Activated CD8-positive, alpha-beta T cell treated with anti-CD3 and anti-CD28 coated beads for 36 hours (primary cell): ENCODE measurements at places on chromosomes 2 and 18. TPM values are rescaled to one million over a fixed set of nuclear protein-coding genes. Genes with fewer than 3 reads are reported as not detected.

C18orf32 gene
- total RNA-seq, result 21.7 TPM

DNA sequence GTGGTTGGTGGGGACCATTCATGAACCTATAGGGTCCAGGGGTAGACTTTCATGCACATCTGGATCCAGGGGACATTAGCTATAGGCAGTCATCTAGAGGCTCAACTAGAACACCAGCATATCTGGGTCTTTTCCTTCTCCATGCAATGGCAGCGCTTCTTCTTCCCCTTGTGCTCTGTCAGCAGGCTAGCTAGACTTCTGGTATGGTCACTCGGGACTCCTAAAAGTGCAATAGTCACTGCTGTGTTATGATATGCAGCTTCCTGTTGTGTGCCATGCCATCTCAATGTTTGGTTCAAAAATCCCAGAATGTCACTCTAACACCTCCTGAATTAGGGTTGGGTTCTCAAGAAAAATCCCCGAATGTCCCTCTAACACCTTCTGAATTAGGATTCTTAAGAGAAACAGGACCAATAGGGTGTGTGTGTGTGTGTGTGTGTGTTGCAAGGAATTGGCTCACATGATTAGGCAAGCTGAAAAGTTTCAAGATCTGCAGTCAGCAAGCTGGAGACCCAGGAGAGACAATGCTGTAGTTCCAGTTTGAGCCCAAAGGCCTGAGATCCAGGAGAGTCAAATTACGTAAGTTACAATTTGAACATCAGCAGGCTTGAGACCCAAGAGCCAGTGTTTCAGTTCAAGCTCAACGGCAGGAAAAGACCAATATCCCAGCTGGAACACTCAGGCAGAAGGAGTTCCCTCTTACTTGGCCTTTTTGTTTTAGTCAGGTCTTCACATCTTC lies 97.1 kb upstream of the LTBP1 start:
- no peak for DNase-seq

DNA sequence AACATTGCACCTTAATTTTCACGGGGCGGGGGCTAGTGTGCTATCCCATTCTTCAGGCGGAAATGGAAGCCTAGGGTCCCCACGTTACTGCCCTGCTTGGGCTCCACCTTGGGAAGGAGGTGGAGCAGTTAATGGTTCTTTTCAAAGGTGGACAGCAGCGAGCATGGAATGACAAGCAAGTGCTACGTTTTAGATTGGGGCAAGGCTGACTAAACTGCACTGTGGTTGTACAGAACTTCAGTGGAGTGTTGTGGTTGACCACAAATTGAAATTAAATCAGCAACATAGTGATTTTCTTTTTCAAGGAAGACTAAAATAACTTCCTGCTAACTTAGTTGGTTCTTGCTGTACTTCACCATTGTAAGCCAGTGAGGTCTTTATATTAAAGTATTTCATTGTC lies 47.0 kb downstream of the CHRNA1 start:
- DNase-seq, result peak; percentile 28

GRCh38 chr18:11888726-11889125 lies 19.4 kb downstream of the MPPE1 start:
- no peak for DNase-seq

DNA sequence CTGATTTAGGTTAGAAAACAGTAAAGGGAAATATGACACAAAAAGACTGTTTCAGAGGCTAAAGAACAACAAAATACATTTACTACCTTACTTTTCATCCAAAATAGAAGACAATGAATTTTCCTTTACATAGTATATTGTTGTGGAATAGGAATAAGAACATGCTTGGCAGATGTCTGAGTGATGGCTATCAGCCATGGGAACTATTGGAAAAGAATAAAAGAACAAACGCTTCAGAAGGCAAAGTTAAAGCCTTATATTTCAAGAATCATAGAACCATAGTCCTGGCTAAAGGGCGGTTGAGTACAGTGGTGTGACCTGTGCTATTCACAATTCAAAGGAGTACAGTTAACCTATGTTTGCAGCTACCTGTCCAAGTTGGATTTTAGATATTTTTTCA lies 73.9 kb upstream of the NRXN1 start:
- DNase-seq, result no peak

GRCh38 chr18:50527636-50528307 lies 32.1 kb upstream of the MAPK4 start:
- DNase-seq, result no peak

- DNase-seq, result no peak
Observed at GRCh38 chr2:42028571-42029148, 19.2 kb upstream of the PKDCC start.

DNA sequence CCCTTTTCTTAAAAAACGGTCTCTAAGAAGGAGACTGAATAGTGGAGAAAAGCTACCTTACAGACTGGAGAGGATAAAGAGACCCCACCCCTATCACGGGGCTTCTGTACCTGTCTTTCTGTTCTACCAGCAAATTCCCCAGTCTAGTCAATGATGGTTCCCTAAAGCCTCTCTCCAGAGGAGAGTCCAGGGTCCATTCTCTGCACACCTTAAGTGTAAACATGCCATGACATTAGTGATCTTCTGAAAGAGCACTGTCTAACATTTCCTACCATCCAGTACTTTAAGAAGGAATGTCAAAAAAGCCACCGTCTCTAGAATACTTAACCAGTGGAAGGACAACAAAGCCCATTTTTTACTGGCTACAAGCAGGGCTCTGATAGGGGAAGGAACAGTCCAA lies 17.0 kb upstream of the ERCC3 start:
- no peak for DNase-seq

GRCh38 chr2:196750977-196751631 lies 48.4 kb downstream of the GTF3C3 start:
- peak; percentile 82 for DNase-seq

DNA sequence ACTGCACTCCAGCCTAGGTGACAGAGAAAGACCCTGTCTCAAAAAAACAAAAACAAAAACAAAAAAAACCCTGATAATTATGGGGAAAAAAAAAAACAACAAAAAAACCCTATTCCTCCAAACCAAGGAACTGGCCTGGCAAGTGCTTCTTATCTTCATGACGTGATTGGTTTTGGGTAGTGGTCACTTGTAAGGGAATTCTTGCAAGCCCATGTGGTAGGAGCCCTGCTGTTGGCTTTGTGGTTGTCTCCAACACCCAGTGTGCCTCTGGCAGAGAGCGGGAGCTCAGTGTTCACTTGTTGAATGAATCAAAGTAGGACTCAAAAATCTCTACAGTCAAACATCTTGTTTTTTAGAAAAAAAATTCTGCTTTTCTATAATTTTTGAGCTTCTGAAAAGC lies 6.0 kb downstream of the GALM start:
- no peak for DNase-seq

POLR1B gene
- total RNA-seq, result 54.1 TPM

- DNase-seq, result peak; percentile 12
Observed at GRCh38 chr2:187994464-187995331, 297.0 kb upstream of the GULP1 start.

HJURP gene
- total RNA-seq, result 83.6 TPM

GRCh38 chr2:69584127-69584889 lies 59.2 kb downstream of the AAK1 start:
- no peak for DNase-seq

DSEL gene
- 0.13 TPM for total RNA-seq

RAD51AP2 gene
- not detected for total RNA-seq

DNA sequence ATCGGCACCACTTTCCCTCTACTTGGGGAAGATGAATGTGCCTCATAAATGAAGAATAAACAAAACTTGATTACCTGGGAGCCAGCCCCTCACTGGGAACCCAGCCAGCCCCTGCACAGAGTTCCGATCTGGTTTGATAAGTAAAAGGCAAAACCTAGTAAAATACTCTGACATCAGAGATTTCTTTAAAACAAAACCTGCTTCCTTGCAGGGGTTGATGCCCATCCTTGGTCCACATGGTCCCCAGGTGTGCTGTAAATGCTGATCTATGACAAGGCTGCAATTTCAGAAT lies 218.8 kb upstream of the APCDD1 start:
- no peak for DNase-seq

DNA sequence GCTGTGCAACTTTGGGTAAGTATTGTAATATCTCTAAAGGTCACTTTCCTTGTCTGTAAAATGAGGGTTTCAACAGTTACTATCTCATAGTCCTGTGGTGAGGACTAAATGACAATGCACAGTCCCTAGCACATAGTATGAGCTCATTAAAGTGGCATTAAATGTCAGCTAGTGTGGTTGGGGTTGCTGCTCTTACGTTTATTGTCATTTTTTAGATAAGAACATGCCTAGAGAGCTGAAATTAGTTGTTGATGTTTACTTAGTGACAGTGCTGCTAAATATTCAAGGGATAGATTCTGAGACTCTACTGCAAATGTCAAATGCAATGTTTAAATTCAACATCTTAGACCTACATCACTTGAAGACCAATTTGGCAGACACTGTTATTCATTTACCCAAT lies 356.1 kb upstream of the ETAA1 start:
- DNase-seq, result no peak

- peak; percentile 23 for DNase-seq
Observed at GRCh38 chr18:75161256-75162028, 47.5 kb downstream of the PTGR3 start.

DNA sequence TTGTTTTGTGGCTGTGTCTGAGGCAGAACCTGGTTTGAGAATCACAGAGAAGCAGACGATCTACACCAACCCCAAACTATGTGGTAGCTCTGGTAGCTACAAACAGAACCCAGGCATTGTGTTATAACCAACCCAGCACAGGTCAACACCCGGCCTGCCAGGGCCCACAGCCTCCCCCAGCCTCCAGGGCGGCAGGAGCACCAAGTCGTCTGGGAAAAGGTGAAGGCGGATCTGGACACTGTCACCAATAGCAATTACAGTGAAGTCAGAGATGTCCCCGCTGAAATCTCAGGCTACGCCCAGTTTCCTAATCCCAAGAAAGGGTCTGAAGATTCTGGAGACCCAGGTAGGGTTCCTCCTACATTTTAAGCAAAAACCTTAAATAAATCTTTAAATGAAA lies 3.6 kb downstream of the HJURP start:
- no peak for DNase-seq

- DNase-seq, result no peak
Observed at GRCh38 chr2:125168442-125168841, 1143.4 kb downstream of the CNTNAP5 start.

NEUROD1 gene
- total RNA-seq, result not detected

UNC50 gene
- 28.3 TPM for total RNA-seq

CDH19 gene
- not detected for total RNA-seq

HIBCH gene
- total RNA-seq, result 19.3 TPM

GRCh38 chr2:8835279-8835678 lies 2.1 kb downstream of the KIDINS220 start:
- no peak for DNase-seq

GRCh38 chr2:241952816-241953215 lies 83.3 kb downstream of the RTP5 start:
- DNase-seq, result no peak

DNA sequence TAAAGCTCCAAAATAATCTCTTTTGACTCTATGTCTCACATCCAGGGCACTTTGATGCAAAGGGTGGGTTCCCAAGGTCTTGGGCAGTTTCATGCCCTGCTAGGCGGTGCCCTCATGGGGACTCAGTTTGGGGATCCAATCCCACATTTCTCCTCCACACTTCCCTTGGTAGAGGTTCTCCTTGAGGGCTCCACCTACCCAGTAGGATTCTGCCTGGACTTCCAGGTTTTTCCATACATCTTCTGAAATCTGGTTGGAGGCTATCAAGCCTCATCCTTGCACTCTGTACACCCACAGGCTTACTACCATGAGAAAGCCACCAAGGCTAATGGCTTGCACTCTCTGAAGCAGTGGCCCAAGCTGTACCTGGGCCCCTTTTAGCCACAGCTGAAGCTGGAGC lies 49.8 kb upstream of the ERMN start:
- DNase-seq, result no peak

SERPINB11 gene
- total RNA-seq, result not detected

DNA sequence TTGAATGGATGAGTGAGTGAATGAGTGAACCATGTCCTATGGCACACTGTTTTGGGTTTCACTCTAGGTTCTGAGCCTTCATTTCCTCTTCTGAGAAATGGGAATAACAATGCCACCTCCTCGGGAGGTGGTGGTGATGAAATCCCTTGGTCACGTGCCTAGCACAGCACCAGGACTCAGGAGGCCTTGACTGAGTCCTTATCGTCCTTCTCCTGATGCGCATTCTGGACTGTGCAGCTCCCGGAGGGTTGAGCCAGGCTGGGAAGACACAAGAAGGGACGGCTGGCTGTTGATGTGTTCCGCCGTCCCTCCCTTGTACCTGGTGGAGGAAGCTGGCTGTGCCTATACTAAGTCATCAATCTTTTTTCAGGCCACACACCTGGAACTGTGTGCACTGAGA lies 437.3 kb downstream of the ZNF521 start:
- DNase-seq, result no peak

DNA sequence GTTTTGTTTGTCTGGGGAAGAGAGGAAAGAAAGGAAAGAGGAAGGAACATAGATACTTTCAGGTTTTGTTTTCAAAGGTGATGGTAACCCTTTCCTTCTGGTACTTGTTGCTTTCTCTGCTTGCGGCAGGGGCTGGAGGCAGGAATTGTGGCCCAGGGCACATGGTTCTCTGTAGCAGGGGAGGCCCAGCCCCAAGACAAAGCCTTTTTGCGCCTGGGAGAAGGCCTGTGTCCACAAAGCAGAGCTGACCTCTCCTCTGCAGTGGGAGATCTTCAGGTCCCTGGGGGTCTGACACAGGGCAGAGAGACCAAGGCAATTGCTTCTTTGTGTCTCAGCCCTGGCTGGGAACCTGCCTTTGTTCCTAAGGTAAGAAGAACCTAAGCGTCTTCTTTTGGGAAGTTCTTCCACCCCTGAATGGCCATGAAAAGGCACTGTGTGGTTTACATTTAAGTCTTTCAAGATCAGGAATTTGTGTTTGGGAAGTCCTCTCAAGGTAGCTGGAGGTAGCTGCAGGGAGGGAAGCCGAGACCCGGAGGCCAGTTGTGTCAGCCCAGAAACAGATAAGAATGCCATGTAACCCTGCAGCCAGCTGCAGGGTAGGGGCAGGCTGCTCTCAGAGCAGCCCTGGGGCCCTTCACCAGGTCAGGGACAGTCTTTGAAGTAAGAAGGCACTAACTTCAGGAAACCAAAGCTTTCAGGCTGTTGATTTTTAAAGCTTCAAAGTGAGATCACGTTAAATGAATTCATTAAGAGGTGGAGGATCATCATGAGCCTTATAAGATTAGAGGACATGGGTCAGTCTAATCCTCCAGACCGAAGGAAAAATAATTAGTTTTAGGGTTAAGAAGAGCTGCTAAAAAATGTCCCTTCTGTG lies 119.3 kb downstream of the STPG4 start:
- DNase-seq, result no peak

DNA sequence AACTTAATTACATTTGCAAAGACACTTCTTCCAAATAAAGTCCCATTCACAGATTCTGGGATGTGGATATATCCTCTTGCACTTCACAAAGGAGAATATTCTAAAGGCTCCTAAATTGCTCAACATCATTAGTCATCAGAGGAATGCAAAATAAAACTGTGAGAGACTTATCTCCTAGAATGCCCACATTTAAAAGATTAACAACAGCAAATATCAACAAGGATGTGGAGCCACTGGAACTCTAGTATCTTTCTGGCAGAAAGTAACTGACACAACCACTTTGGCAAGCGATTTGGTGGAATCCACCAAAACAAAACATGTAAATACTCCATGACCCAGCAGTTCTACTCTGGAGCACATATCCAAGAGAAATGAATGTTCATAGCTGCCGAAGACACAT lies 4.6 kb downstream of the NEU2 start:
- DNase-seq, result no peak
